NCI-H460 (cell line): ENCODE measurements at places on chromosomes 5 and 9. TPM values are rescaled to one million over a fixed set of nuclear protein-coding genes. Genes with fewer than 3 reads are reported as not detected.

The NMRK1 gene
- 19.5 and 23.3 TPM in 2 replicates for total RNA-seq

The PHYHD1 gene
- total RNA-seq, result not detected in 2 replicates

The TBCA gene
- total RNA-seq, result 357 and 392 TPM in 2 replicates

The NDUFS4 gene
- total RNA-seq, result 227 TPM in 2 replicates

GRCh38 chr5:71706906-71707305, 12.2 kb upstream of the CARTPT start:
- DNase-seq, result no peak

DNA sequence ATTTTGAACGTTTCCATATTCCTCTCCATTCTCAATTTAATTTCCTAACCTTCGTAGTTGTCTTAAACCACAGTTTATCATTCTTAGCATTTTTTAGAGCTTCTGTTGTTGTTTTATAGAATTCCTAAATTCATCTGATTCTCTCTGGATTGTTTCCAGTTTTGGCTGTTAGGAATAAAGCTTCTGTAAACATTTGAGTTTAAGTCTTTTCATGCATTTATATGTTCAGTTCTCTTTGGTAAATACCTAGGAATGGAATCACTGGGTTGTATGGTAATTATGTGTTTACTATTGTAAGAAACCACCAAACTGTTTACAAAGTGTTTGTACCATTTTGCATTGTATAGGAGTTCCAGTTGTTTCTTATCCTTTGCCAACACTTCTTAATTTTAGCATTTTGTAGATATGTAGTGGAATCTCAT, 29.7 kb downstream of the GPR21 start:
- DNase-seq, result no peak

DNA sequence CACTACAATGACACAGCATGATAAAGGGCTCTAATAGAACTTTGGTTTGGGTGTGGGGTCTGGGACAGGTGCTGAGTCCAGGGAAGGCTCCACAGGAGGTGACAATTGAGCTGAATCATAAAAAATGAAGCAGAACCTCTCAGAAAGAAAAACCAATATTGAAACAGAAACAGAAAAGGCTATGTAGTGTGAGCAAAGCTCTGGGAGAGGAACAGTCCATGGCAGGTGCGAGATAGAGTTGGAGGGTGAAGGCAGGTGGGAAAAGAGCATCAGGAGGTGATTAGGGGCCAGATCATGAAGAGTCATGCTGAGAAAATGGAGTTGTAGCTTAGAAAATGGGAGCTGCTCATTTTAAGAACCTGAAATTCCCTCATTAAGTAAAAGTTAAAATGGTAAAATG, 164.9 kb downstream of the KCTD16 start:
- DNase-seq, result no peak

- no peak for DNase-seq
Measured at GRCh38 chr9:109558718-109559151, 60.6 kb upstream of the PTPN3 start.

DNA sequence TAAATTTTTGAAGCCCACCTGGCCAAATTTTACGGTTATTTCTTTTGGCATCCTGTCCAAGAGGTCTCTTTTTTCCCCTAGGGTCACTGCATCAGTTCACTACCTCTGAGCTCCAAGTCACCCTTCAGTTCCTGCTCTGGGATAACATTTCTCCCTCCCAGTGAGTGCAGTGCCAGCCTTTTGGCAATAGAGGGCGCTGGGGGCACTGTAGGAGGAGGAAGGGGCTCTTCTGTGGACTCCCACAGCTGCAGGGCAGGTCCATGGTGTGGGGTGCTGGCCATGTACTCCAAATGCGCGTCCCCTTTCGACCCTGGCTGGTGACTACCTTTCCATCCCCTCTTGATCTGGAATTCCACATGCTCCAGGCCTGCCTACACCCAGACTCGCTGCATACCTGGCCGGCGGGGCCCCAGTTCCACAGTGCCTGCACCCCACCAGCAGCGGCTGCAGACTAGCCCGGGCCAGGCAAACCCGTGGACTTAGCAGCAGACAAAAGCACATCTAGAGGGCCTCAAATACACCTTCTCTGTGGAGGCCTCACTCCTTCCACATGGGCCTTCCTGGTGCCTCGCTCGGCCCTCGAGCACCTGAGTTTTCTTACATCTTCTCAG, 20.3 kb upstream of the NINJ1 start:
- peak; percentile 49 for DNase-seq

- no peak for DNase-seq
Measured at GRCh38 chr5:142507531-142508372, 178.1 kb downstream of the FGF1 start.

DNA sequence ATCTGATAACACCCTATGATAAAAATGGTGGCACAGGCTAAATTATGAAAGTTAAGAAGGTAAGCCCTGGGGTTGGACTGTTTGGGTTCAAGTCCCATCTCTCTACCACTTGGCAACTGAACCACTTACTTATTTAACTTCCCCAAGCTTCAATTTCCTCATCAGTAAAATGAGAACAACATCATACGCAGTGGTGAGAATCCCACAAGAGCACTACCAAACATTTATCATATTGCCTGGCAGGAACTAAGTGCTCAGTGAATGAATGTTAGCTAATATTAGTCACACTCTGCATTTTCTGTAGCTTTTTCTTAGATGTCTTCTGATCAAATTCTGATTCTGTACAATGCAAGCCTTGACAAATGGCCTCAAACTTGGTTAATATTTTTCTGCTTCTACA, 306.7 kb downstream of the EBF1 start:
- DNase-seq, result no peak
